SJSA1 (cell line): ENCODE measurements at places on chromosomes 4 and X. TPM values are rescaled to one million over a fixed set of nuclear protein-coding genes. Genes with fewer than 3 reads are reported as not detected.

DNA sequence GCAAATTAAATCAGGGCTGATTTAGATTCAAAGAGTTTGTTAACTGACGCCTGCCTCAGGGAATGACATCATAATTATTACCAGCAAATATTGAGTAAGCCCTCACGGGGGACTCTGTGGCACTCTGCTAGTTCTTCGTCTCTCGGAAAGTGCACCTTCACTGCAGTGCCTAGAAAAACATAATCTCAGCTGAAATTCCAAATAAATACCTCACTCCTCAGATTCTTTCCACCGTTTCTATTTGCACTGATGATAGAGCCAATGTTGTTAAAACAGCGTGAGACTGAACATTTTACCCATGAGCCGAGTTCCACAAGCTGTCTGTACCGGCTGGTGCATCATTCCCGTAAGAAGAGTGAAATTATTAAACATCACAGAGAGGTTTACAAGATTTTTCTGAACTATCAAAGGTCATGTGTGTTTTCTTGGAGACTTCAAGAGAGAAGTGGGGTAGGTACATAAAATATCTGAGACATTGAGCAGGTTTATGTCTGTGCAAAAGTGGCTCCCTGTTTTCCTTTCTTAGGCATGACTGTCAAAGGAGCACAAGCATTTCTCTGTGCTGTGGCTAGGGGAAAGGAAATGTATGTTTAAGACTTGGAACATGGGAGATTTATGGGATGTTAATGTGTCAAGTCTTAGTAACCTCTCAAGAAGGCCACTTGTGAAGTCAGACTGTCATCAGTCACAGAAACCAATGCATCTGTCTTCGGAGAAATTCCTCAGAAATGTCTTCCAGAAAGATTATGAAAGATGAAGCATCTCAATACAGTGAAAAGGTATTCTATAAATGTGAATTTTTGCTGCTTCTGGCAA, 119.6 kb downstream of the CBLL2 start:
- H3K4me1 ChIP-seq, result peaks cover 18% of the 10 kb centered on the region
- no peak for DNase-seq
- H3K27ac ChIP-seq, result no peak overlapping the region
- H3K27me3 ChIP-seq, result no peaks in the 10 kb centered on the region
- H3K4me3 ChIP-seq, result no peak overlapping the region

GRCh38 chrX:34521563-34521962, 135.5 kb downstream of the TMEM47 start:
- no peaks in the 10 kb centered on the region for H3K36me3 ChIP-seq
- no peaks in the 10 kb centered on the region for H3K27me3 ChIP-seq
- no peaks in the 10 kb centered on the region for H3K4me1 ChIP-seq
- H3K27ac ChIP-seq, result no peak overlapping the region
- DNase-seq, result no peak

DNA sequence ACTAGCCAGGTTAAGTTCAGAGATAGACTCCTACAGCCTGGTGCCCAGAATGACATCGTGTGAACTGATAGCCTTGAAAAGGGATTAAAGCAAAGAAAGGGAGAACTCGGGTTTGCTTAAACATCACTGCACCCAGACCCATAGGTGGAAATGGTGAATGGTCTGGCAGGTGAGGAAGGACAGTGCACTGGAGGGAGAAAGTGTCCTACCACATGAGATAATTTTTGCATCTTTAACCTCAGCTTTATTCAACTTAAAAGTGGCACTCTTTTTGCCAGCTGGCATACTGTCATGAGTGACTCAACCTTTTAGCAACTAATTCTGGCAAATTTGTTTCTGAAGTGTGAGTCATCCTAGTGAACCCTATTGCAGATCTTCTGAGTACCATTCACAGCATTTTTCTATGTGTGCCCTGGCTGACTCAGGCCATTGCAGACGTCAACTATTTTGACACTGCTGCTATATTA, 53.0 kb upstream of the DAPP1 start:
- DNase-seq, result peak; percentile 75
- H3K27me3 ChIP-seq, result no peaks in the 10 kb centered on the region
- H3K27ac ChIP-seq, result no peak overlapping the region
- peaks cover 12% of the 10 kb centered on the region for H3K4me1 ChIP-seq
- H3K36me3 ChIP-seq, result no peaks in the 10 kb centered on the region

- DNase-seq, result no peak
- H3K4me3 ChIP-seq, result peak overlapping the region; percentile 68
- peaks cover 31% of the 10 kb centered on the region for H3K4me1 ChIP-seq
- peak overlapping the region; percentile 83 for H3K27ac ChIP-seq
- H3K36me3 ChIP-seq, result peaks cover 40% of the 10 kb centered on the region
- H3K27me3 ChIP-seq, result no peaks in the 10 kb centered on the region
These were observed 524 bp upstream of the EXOSC9 start for GRCh38 chr4:121800638-121800960.

- H3K4me1 ChIP-seq, result no peaks in the 10 kb centered on the region
- DNase-seq, result no peak
- H3K36me3 ChIP-seq, result peaks cover 15% of the 10 kb centered on the region
- H3K27me3 ChIP-seq, result no peaks in the 10 kb centered on the region
- H3K27ac ChIP-seq, result no peak overlapping the region
- no peak overlapping the region for H3K4me3 ChIP-seq
These were observed 38.1 kb upstream of the CXorf38 start for GRCh38 chrX:40685362-40685918.

DNA sequence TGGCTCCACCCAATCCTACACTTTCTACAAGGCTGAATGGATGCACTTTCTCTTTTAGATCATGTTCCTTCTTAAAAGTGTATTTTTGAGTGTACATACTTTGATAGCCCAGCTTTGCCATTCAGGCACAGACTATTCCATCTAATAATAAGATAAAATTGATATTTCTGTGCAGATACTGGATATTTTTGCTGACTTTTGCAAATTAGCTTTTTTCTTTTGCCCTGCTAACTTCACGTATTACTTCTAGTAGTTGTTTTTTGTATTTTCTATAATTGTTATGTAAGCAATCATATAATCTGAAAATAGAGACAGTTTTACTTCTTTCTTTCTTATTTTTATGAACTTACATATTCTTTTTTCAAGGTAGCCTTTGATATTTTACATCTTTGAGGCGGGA, 13.5 kb upstream of the GYPA start:
- H3K36me3 ChIP-seq, result no peaks in the 10 kb centered on the region
- H3K27ac ChIP-seq, result no peak overlapping the region
- DNase-seq, result no peak
- H3K27me3 ChIP-seq, result no peaks in the 10 kb centered on the region
- H3K4me1 ChIP-seq, result no peaks in the 10 kb centered on the region
- no peak overlapping the region for H3K4me3 ChIP-seq

DNA sequence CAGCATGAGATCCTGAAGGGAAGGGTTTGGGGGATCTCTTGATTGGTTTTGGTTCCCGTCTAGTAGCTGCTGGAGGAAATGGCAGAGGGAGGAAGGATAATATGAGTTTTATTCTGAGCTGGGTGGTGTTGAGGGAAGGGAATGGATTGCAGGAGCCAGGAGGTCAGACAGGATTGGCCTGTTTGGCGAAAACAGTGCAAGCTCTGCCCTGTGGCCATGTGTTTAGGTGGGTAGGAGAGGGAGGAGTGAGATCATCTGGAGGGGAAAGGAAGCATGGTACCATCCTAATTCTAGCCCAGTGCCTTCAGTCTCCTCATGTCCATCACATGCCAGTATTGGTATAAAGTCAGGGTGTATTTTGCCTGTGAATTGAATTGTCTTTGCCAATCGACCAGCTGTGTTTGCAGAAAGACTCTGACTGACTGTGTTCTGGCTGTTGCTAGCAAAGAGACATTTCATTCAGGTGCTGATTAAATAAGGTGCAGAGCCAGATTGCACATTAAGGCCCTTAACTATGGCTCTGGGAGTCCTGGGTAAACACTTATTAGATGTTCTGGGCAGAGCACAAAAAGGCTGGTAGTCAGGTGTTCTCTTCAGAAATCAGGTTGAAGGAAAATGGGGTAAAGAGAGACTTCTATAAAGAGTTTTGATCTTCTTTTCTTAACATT, 10.0 kb downstream of the TMEM164 start:
- H3K27me3 ChIP-seq, result no peaks in the 10 kb centered on the region
- no peak for DNase-seq
- no peaks in the 10 kb centered on the region for H3K4me1 ChIP-seq
- no peaks in the 10 kb centered on the region for H3K36me3 ChIP-seq

DNA sequence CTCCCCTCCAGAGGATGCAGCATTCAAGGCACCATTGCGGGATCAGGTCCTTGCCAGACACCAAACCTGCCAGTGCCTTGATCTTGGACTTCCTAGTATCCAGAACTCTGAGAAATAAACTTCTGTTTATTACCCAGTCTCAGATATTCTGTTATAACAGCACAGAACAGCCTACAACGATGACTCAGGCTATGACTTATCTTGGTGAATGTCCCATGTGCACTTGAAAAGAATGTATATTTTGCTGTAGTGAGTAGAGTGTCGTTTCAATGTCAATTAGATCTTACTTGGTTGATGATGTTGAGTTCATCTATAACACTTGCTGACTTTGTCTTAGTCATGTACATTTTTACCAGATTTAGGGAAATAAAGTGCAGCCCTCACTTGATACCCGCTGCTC, 34.5 kb upstream of the PGRMC1 start:
- no peaks in the 10 kb centered on the region for H3K27me3 ChIP-seq
- H3K36me3 ChIP-seq, result no peaks in the 10 kb centered on the region
- no peaks in the 10 kb centered on the region for H3K4me1 ChIP-seq
- no peak overlapping the region for H3K4me3 ChIP-seq
- no peak overlapping the region for H3K27ac ChIP-seq

DNA sequence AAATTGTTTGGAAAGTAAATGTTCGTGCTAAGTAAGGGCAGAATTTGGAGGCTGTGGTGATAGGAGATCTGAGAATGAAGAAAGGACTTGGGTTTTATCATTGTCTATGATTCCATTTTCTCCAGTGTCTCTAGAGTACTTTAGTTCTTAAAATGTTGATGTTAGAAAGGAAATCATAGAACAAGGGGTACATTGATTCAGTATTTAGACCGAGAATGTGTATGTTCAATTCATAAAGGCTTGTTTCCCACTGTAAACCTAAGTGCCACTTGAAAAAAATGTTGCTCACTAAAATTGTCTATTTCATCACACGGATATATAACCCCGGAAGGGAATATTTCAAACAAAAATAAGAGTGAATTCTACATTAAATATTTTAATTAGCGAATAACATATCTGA, 159.3 kb upstream of the ETNPPL start:
- H3K4me1 ChIP-seq, result no peaks in the 10 kb centered on the region
- no peaks in the 10 kb centered on the region for H3K36me3 ChIP-seq
- no peak overlapping the region for H3K27ac ChIP-seq
- no peak for DNase-seq

DNA sequence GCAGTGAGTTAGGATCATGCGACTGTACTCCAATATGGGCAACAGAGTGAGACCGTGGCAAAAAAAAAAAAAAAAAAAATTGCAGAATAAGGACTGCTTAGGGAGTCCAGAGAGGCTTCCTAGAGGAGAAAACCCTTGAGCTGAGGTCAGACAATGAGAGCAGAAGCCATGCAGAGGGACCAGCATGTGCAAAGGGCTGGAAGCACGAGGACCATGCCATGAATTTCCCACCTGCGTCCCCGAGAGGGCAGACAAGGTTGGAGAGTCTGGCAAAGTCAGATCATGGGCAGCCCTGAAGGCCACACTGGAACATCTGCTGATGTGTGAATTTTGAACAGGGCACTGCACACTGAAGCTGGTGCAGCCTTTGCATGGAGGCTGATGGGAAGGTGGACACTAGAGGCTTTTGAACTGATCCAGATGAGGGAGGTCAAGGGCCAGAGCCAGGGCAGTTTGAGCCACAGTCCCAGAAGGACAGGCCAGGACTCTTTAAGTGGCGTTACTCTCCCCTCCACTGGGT, 6.5 kb upstream of the JAKMIP1 start:
- H3K4me1 ChIP-seq, result no peaks in the 10 kb centered on the region
- H3K4me3 ChIP-seq, result no peak overlapping the region
- no peak overlapping the region for H3K27ac ChIP-seq
- no peaks in the 10 kb centered on the region for H3K36me3 ChIP-seq

- no peak for DNase-seq
- no peak overlapping the region for H3K27ac ChIP-seq
- H3K4me3 ChIP-seq, result no peak overlapping the region
- H3K27me3 ChIP-seq, result no peaks in the 10 kb centered on the region
These were observed 43.2 kb upstream of the IGSF1 start for GRCh38 chrX:131332331-131332730.

GRCh38 chr4:36427696-36428095, 146.3 kb downstream of the DTHD1 start:
- DNase-seq, result no peak
- H3K27ac ChIP-seq, result no peak overlapping the region
- no peak overlapping the region for H3K4me3 ChIP-seq
- no peaks in the 10 kb centered on the region for H3K36me3 ChIP-seq
- H3K4me1 ChIP-seq, result no peaks in the 10 kb centered on the region

DNA sequence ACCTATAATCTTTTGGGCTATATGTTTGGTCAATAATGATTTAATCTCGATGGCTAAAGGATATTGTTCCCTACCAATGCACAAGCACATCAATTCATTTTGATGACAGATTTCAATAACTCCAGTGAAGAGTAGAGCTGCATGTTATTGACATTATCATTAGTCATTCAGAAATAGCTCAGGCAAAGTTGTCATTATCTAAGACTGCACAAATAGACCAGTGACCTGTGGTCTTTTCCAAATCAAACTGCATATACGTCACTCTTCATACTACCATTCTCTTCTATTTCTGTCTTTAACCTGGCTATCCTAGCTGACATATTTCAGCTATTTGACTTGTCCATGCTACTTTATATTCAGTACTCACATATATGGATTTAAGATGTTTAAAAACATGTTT, 1050.8 kb downstream of the C4orf33 start:
- no peaks in the 10 kb centered on the region for H3K4me1 ChIP-seq
- no peak overlapping the region for H3K27ac ChIP-seq
- no peak for DNase-seq
- no peaks in the 10 kb centered on the region for H3K36me3 ChIP-seq
- H3K27me3 ChIP-seq, result no peaks in the 10 kb centered on the region
- H3K4me3 ChIP-seq, result no peak overlapping the region

GRCh38 chr4:4308800-4309441, 18.9 kb downstream of the ZBTB49 start:
- peak overlapping the region; percentile 94 for H3K27ac ChIP-seq
- peaks cover 23% of the 10 kb centered on the region for H3K36me3 ChIP-seq
- H3K4me1 ChIP-seq, result peaks cover 21% of the 10 kb centered on the region
- DNase-seq, result peak; percentile 83

GRCh38 chrX:131944936-131945902, 77.9 kb upstream of the STK26 start:
- DNase-seq, result no peak
- H3K4me1 ChIP-seq, result no peaks in the 10 kb centered on the region
- H3K27ac ChIP-seq, result no peak overlapping the region
- no peaks in the 10 kb centered on the region for H3K27me3 ChIP-seq
- H3K36me3 ChIP-seq, result no peaks in the 10 kb centered on the region
- H3K4me3 ChIP-seq, result no peak overlapping the region

OTC gene
- total RNA-seq, result not detected in 2 replicates

HSFX2 gene
- not detected in 2 replicates for total RNA-seq

CXorf38 gene
- 20.8 and 21.2 TPM in 2 replicates for total RNA-seq

DIAPH2 gene
- total RNA-seq, result 1.8 and 4.1 TPM in 2 replicates

LRCH2 gene
- total RNA-seq, result 0.03 and 0.89 TPM in 2 replicates

EVC2 gene
- total RNA-seq, result 0.94 and 2.7 TPM in 2 replicates

FRAS1 gene
- 0.19 and 0.21 TPM in 2 replicates for total RNA-seq
